ENCODE measurements at places on chromosomes 1 and 21.
A peak's percentile ranks its signal among the peaks of the same experiment; 100 is the strongest.

DNA sequence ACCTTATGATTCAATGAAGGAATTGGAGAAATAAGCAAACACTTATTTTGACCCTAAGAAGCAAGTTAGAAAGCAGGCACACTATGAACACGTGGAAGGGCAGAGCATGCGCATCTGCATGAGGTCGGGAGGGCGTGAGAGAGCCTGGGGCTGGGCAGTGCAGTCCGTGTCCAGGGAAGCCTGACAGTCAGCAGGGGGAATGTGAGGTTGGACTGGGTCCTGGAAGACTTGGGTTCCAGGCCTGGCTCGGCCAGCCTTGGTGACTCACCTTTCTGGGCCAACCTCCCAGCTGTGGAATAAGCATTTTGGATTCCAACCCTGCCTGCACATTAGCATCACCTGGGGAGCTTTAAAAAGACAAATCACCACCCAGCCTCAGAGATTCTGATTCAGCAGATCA lies 26.6 kb upstream of the LMX1A start:
- no peak for DNase-seq

- DNase-seq = peak; percentile 3
Measured at GRCh38 chr1:248923352-248924338, 17.6 kb downstream of the PGBD2 start.

DNA sequence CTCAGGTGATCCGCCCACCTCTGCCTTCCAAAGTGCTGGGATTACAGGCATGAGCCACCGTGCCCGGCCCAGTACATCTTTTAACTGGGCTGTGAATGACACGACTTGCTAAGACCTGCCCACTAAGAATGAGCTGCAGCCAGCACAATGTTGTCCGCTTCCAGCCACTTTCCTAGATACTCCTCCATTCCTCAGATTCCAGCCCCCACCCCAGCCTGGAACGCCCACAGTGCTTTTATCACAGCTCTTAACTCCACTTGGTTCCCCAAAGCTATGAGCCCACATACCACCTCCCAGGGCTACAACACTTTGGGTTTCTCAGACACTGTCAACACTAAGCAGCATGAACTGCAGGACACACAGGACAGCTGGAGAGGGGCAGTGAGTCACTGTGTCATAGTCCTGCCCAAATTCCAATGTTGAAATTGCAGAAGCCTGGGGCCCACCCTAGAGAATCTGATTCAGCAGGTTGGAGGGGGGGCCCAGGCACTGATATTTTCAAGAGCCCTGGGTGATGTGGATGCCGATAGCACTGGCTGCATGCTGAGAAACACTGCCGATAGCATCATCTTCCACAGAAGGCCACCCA lies 58.0 kb downstream of the ACBD3 start:
- no peak for DNase-seq

- DNase-seq = no peak
Measured at GRCh38 chr1:47189844-47190508, at the start of gene PDZK1IP1. TSS of gene PDZK1IP1 (minus strand) at chr1:47190036. CDS start at chr1:47189932, 104 bp downstream.

GRCh38 chr1:20375563-20375962 lies 84.9 kb downstream of the VWA5B1 start:
- DNase-seq = no peak

- no peak for DNase-seq
Measured at GRCh38 chr1:150537732-150538684, 11.2 kb upstream of the ADAMTSL4 start.

DNA sequence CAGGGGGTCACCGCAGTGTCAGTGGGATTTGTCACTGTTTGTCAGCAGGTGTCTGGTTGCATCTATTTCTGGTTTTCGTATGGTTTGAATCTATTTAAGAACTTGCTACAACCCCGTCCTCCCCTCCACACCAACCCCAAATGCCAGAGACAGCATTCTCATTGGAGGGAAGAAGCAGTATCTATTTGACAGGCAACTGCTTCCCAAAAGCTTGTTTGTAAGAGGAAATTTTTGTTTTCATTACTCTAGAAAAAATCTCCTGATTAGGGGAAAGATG lies 54.4 kb downstream of the NR5A2 start:
- DNase-seq = no peak

DNA sequence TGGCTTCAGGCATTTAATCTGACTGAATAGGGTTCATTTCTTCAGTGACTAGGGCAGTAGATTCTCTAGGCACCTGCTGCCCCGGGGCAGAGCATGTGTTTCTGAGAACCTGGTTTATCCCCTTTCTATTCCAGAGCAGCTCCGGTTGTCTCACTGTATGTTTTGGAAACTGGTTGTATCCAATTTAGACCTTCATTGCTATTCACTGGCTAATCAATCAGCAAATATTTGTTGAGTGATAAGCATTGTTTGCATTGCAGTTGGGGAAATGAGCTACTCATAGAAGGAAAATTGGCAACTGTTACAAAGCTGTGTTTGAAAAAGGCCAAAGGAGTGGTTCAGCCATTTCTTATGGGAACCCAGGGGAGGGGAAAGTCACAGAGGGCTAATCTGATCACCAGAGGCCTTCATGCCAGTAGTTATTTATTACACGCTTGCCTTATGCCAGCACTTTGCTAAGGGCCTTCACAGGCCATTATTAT lies 2.9 kb downstream of the QSOX1 start:
- no peak for DNase-seq
